ENCODE measurements at places on chromosomes 6 and 20.

GRCh38 chr6:168277274-168277669 is 42.3 kb downstream of the DACT2 start:
- no peak for DNase-seq

GRCh38 chr20:24018796-24019195 is 30.2 kb upstream of the GGTLC1 start:
- DNase-seq: no peak

- DNase-seq: no peak
These were observed 179.0 kb upstream of the MMS22L start for GRCh38 chr6:97462031-97462430.

- no peak for DNase-seq
These were observed 2.6 kb downstream of the ASF1A start for GRCh38 chr6:118896339-118897136.

- no peak for DNase-seq
These were observed 62.4 kb downstream of the PHACTR2 start for GRCh38 chr6:143740213-143740612.

GRCh38 chr6:150684714-150685459 is 85.2 kb downstream of the PLEKHG1 start:
- DNase-seq: no peak

DNA sequence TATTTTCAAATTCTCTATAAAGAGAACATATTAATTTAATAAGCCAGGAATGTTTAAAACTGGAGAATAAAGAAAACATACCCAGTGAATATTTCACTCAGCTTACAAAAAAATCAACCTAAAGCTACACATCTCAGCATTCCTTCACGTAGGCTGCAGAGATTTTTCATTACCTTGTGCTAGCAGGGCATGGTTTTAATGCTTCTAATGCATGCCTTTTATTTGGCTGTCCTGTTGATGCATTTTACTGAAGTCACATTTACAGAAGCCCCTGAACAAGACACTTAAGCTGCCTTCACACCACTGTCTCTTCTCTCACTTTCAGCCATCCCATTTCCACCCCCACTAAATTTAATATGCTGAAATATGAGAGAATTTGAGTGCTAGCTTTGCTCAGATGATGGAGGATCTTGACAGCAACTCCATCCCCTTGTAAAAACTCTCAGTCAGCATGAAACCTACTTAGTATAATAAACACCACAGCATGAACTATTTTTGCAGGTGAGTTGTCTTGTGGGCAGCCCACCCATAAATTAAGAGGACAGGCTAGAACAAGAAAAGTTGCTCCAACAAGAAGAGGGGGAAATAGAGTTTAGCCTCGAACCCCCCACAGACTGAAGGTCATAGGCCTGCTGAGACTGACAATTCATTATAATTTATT is 159.4 kb downstream of the SIM1 start:
- DNase-seq: no peak

DNA sequence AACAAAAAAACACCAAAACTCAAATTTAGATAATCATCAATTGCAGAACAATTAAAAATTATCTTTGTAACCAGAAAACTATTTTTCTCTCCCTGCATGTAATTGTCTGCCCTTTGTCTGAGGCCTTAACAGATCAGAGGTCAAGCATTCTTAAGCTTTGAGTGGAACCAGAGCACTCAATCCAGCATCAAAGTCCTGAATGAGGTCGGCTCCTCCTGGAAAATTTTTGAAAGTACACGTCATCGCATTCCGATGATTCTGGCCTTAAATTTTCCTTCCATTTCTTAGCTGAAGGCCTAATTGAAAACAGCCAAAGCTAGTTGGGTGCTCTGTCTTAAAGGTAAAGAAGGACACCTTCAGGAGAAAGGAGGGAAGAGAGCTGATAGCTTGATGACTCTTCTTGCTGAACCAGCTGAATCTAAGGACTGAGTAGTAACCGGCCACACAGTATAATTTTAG is 510.2 kb upstream of the SULF2 start:
- no peak for DNase-seq

DNA sequence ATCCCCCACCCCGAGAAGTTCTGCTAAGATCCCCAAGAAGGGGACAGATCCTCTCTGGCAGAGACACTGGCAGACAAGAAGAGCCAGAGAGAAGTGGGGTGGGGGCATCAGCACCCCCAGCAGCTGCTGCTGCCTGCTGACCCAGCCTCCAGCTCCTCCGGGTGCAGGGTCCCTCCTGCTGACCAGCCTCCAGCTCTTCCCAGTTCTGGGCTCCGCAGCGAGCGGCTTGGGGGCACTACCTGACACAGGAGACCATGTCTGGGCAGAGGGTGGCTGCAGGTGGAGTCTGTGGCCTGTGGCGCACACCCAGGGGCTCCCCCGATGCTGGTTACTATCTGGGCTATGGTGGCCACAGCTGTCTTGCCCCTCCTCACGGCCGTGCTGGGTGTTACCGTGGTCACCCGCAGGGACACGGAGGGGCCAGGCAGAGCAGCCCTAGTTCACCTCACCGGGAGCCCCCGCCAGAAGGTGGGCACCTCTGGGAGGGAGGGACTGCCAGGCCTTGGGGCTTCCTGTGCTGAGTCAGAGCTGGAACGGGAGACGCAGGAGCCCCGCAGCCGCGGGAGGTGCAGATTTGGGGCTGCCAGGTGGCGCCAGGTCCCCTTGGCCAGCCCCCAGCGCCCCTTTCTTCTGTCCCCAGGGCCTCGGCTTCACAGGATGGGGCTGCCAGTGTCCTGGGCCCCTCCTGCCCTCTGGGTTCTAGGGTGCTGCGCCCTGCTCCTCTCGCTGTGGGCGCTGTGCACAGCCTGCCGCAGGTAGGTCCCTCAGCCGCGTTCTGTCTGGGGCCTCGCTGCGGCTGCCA is 630 bp downstream of the LIME1 start:
- DNase-seq: peak; percentile 59

DNA sequence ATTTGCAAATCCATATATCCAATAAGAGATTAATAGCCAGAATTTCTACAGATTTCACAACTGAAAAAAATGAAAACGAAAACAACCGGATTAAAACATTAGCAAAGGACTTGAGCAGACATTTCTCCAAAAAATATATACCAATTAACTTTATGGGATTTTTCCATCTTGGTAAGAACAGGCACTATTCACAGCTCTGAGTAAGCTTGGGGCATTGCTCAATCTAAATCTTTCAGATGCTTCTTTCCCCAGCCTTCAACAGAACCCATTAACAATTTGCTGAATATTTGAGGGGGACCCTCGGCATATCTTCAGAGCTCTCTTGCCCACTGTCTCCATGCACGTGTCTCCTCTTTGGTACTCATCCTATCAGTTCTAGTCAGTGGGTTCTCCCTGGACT is 111.7 kb upstream of the CD93 start:
- DNase-seq: no peak

DNA sequence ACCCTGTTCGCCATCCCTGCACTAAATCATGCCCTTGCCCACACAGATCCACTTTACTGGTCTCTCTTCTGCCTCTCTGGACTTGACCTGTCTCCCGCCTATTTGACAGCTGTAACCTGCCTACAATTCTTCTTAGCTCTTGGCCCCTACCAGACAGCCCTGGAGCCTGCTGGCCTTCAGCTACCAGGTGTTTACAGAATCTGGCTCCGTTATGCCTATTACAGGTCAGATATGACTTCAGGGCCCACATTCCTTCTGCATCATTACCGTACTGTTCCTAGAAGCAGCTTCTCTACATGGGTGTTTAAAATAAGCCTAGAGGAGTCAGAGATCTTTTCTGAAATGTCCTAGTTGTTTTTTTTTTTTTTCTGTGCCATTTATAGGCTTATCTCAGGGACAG is 45.4 kb upstream of the CCN6 start:
- DNase-seq: no peak

GRCh38 chr20:17533396-17533795 is 2.2 kb upstream of the BFSP1 start:
- DNase-seq: no peak

- no peak for DNase-seq
These were observed 12.5 kb upstream of the R3HDML start for GRCh38 chr20:44324343-44324742.

Measured in activated CD4-positive, alpha-beta T cell treated with anti-CD3 and anti-CD28 coated beads, Interleukin-2, amount 50 U/mL, for 1 hour (primary cell).